AG09309 (cell line): ENCODE measurements at places on chromosomes 11 and 22.

DNA sequence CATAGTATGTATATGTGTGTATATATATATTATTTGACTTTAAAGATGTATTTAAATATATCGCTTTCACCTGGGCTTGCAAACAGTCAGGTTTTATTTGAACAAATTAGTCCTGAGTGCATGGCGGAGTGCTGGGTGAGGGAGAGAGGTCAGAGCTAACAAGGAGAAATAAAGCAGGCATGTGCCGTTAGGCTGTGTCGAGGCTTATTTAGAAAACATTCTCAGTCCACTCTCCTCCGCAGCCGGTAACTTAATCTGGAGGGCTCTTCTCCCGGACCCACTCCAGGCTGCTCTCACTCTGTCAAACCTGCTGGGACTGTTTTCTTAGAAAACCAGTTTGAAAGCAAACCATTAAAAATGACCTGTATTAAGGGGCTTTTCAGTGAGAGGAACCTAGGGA lies 455.9 kb downstream of the MN1 start:
- no peak for DNase-seq

DNA sequence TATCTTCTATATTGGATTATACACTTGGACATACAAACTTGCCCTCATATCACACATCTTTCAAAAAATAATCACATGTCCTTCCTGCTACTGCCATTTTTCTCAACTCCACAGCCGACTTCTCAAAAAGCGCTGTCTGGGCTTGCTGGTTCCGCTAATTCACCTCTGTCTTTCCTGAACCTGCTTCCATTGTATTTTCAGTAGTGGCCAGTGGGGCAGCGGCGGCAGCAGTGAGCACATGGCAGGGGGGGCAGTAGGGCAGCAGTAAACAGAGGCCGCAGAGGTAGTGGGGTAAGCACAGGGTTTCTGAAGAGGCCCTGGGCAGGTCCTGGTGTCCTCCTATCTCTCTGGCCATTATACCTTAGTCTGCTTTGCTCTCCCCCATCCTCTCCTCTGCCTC lies 126.3 kb downstream of the RRAS2 start:
- no peak for DNase-seq

DNA sequence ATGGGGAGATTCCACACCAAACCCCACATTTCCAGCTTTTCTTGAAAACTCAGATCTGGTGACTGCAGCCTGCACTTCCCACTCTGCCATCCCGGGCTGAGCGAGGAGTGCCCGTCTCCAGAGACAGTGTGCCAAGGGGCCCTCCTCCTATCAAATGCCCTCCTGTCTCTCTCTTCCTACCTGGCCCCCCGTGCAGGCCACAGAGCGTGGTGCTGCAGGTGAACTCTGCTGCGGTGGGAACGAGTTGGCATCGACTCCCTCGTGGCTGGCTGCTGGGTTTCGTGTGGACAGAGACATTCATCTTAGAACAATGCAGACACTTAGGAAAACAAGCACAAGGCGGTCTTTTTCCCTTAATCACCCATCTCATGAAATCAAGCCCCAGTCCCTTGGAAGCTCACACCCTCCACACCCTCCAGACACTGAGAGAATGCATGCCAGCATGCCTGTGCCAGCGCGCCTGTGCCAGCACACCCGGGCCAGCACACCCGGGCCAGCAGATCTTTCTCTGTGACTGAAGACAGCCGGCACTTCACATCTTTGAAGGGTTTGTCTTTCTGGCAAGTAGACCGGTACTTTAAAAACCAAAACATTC lies 65.0 kb downstream of the PARVB start:
- peak; percentile 52 for DNase-seq

DNA sequence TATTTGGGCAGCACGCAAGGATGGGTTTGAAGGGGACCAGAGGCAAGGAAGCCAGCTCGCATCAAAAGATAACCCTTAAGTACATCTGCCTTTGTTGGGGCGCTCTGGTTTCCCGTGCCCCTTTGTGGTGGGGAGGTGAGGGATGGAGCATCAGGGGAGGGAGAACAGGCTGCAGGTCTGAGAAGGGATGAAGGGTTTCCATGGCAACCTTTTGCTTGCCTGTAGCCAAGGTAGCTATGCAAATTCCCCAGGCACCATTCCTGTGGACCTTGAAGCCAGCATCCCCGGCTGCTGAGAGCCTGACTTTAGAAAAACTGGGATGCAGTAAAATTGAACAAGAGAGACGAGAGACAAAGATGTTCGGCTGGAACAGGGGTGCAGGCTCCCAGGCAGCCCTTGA lies 75.7 kb downstream of the SEZ6L start:
- no peak for DNase-seq

- DNase-seq: no peak
Observed at GRCh38 chr11:95993438-95994298, 69.8 kb upstream of the MTMR2 start.

GRCh38 chr11:126949066-126949891 lies 51.3 kb downstream of the KIRREL3 start:
- DNase-seq: no peak

DNA sequence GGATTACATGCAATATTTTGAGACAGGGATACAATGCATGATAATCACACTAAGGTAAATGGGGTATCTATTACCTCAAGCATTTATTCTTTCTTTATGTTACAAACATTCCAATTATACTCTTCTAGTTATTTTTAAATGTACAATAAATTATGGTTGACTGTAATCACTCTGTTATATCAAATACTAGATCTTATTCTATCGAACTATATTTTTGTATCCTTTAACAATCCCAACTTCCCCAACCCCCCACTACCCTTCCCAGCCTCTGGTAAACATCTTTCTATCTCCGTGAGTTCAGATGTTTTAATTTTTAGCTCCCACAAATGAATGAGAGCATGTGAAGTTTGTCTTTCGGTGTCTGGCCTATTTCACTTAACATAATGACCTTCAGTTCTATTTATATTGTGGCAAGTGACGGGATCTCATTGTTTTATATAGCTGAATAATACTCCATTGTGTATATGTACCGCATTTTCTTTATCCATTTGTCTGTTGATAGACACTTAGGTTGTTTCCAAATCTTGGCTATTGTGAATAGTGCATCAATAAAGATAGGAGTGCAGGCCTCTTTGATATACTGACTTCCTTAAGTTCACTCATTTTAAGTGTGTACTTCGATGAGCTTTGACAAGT lies 40.5 kb downstream of the ARHGEF12 start:
- no peak for DNase-seq

- DNase-seq: no peak
Observed at GRCh38 chr11:77467233-77467632, 6.7 kb downstream of the PAK1 start.

DNA sequence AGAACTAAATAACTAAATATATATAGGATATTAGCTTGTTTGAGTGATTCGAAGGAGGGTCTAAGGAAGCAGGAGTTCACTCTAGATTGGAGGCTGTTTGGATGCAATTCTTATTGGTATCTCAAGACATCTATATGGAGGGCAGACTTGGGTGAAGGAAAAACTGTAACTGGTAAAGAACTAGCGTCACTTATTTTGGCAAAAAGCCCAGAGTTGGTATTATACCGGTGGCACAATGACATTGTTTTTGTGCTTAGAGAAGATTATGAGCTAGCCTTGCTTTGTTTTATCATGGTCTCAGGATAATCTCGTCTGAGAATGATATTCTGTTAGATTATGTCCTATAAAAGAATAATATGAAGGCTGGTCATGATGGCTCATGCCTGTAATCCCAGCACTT lies 6.0 kb upstream of the SLC35F2 start:
- DNase-seq: no peak

- no peak for DNase-seq
Observed at GRCh38 chr22:48855593-48856307, 971.9 kb downstream of the BRD1 start.

DNA sequence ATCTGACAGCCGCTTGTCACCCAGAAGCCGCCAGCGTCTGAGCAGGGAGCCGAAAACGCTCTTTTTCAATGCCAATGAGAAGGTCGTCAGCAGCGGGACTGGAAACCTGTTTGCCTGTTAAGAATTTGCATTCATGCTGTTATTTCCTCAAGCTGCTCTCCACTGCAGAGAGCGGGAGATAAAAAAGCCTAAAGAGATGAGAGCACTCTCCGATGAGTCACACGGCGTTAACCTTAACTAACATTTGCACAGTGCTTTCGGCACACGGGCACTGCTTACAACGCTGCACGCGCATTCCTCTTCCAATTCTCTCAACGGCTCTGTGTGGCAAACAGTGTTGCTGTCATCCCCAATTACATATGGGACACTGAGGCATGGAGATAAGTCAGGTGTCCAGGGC lies 40.0 kb upstream of the RTL6 start:
- DNase-seq: no peak

DNA sequence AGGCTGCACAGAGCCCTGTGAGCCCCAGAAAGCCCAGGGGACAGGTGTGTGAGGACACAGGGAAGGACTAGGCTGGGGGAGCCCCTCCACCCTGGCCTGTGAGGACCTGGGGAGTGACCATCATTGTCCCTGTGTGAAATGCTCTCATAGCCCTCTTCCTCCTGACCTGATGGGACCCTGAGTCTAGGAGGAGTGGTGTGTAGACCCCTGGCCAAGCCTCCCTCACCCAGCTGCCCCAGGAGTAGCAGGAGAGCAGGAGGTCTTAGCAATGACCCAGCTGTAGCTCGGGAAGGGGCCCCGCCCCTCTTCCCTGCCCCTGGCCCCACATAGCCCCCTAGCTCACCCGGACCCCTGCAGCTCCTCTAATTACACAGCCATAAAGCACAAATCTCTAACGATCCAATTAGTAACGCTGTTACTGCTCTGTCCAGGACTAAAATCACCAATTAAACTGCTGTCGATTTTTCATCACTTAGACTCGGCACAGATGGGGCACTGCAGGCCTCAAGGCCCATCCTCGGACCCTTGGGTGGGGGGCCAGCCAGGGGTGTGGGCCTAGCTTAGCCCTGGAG lies 6.6 kb upstream of the CABP7 start:
- DNase-seq: no peak

GRCh38 chr11:76234021-76234415 lies 27.7 kb upstream of the WNT11 start:
- no peak for DNase-seq

GRCh38 chr11:117278347-117278746 lies 12.8 kb upstream of the BACE1-AS start:
- DNase-seq: no peak

DNA sequence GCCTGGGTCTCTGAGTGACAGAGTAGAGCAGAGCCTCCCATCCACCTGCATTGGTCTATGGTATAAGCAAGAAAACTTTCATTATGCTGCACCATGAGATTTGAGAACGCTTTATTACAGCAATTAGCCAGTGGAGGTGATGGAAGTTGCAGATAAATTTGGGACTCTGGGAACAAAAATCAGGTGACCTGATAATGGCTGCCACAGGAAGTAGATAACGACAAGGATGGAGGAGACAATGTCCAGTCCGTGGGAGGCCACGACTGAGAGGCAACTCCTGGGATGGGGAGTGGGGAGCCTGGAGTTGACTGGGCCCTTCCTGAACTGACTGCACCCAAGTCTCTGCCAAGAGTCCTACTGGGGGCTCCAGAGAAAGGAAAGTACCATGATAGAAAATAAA lies 4.7 kb downstream of the MRGPRD start:
- DNase-seq: no peak

DNA sequence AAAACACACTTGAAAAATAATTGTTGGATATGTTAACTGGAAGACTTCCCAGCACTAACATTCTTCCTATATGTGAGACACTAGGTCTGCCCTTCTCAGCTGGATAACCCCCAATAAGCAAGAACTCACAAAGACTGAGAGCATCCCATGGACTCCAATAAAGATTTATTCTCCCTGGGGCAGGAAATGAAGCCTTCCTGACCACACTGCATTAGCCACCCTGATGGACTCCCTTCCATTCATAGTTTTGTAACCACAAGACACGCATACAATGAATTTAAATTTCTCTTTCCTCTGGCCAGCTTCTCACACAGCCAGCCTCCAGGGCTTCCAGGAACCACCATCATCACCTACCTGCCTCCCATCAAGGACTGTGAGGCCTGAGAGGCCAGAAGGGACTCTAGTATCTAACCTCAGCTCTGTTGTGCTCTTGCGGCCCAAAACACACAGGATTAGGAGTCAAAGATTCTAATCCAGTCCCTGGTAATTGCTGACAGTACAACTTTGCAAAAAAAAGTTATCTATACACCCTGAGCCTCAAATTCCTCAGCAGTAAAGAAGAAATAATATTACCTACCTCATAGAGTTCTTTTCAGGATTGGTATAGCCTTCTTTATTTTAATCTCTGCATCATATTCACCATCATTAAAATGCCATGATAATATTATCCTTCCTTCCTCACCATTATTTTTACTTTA lies 45.6 kb upstream of the GDPD4 start:
- peak; percentile 81 for DNase-seq

GRCh38 chr11:86208572-86208971 lies 36.0 kb upstream of the EED start:
- DNase-seq: no peak

DNA sequence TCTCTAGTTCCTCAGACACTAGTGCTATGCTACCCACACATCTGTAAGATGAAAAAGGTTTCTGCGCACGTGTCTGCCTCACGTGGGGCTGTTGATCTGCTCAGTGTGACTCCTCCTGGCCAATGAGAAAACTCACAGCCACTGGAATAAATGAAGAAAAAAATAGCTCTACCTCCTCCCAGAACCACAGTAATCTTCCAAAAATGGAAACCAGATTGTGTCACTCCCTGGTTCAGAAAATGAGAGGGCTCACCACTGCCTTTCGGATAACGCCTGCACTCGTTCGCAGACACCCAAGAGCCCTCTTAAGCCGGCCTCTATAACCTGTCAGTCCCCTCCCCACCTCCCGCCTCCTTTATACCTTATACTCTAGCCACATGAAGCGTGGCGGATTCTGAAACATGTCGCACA lies 5.1 kb downstream of the APBB1 start:
- no peak for DNase-seq

DNA sequence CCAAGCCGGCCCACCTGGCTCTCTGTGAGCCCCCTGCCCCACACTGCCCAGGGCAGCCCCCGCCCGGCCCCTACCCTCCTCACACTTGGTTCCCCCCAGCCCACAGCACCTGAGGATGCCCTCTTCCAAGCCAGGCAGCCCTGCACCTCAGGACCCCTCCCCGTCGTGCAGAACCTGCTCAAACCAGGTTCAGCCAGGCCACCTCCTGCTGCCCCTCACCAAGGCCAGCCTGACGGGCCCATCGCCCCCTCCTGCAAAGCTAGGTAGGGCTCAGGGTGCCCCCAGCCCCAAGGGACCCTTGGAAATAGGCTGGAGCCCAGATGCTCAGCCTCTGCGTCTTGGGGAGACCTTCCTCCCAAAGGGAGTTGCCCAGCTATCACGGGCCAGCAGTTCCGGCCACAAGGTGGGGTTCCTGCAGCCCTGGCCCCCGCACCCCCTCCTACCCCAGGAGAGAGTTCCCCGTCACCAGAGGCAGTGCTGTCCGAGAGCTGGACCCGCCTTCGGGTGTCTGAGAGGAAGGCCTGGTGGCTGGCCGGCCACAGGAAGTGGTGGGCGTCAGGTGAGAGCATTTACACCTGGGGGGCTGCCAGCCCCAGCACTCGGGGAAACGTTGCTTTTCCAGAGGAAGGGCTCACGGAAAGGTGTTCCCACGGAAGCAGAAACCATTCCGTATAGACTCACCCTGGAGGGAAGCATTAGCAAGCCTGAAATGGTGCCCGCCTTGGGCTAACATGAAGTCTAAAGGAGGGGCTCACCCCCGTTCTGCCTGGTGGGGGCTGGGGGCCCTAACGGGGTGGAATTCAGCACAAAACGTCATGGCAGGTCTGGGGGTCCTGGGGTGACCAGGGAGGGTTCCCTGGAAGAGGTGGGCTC lies 3.2 kb upstream of the SYT8 start:
- no peak for DNase-seq
